ENCODE measurements at places on chromosomes 5 and 9.
A peak's percentile ranks its signal among the peaks of the same experiment; 100 is the strongest.

GRCh38 chr5:150485693-150486401 lies 22.1 kb upstream of the NDST1 start:
- DNase-seq: no peak

GRCh38 chr9:77843076-77843870 lies 188.3 kb downstream of the GNAQ start:
- no peak for DNase-seq

- DNase-seq: no peak
Observed at GRCh38 chr5:10519729-10520128, 44.1 kb upstream of the ANKRD33B start.

- DNase-seq: peak; percentile 40
Observed at GRCh38 chr9:33458444-33458843, 11.1 kb upstream of the AQP3 start.

DNA sequence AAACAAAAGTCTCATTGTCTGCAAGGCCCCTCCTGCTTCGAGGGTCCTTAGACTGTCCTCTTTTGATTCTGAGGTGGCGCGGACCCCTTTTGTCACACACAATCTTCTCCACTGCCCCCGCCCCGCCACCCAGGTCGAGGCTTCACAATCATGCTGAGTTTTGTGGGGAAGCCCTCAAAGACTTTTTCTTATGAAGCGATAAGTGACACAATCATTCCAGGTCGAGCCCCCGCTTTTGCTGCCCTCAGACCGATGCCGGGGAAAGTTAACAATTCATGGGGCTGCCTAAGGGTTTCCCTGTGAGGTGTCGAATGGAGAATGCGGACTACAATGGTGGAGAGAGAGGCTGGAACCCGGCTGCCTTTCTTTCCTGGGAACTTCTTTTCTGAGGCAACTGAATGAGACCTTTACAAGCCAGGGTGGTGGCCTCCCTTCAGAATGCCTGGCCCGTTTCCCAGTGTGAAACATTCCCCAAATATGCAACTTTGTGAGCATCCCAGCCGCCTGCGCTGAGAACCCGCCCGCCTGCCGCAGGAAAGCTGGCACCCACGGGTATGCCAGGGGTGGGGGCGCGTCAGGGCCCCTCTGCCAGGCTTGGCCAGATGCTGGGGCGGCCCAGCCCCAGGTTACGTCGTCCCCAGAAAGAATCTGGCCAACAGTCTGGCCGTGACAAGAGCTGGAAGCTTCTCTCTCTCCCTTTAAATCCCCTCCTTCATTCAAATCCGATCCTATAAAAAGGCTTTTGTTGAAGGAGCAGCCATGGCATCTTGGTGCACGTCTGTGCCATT lies 71.9 kb downstream of the MAP1B start:
- DNase-seq: no peak

DNA sequence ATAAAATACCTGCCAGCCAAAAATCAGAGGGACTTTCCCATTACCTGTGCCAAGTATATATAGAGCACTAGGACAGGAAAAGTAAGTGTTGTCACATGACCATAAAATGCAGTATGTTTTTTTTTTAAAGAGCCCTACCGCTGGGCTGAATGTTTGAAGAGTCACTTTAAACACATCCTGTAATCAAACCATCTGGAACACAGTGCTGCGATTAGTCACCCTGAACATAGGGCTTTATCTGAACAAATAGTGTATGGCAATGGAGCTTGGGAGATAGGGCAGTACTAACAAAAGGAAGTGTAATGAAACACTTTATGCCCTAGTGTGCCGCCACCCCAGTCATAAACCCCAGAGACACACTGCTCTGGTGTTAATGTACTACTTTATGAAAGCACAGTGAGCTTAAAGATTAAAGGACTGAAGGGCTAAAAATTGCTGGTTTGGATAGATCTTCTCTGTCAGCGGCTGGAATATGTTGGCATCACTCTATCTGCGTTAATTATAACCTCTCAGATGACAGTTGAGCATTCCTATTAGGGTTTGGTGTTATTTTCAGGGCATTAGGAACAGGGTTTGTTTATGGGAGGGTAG lies 90.4 kb downstream of the ZNF608 start:
- DNase-seq: no peak

DNA sequence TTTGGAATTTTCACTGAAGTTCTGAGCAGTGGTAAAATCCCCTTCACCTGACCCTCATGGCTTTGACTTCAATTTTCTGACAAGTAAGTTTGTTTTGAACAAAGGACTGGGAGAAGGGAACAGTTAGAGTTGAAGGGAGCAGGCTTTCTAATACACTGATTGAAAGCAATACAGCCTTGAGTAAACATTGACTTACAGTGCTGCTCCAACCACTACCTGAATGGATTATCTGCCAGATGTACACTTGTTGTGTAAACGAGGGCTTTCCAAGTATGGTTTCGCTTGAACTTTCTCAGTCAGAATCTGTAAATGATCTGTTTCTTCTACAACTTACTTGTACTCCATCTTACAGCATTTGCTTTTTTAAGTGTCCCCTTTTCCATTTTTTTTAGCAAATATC lies 1414.9 kb upstream of the NUDT12 start:
- no peak for DNase-seq

- no peak for DNase-seq
Observed at GRCh38 chr9:32431940-32432555, 47.6 kb downstream of the ACO1 start.

GRCh38 chr5:118553662-118554061 lies 434.7 kb downstream of the DTWD2 start:
- DNase-seq: no peak

- DNase-seq: no peak
Observed at GRCh38 chr9:89436963-89437625, 60.8 kb downstream of the SEMA4D start.

DNA sequence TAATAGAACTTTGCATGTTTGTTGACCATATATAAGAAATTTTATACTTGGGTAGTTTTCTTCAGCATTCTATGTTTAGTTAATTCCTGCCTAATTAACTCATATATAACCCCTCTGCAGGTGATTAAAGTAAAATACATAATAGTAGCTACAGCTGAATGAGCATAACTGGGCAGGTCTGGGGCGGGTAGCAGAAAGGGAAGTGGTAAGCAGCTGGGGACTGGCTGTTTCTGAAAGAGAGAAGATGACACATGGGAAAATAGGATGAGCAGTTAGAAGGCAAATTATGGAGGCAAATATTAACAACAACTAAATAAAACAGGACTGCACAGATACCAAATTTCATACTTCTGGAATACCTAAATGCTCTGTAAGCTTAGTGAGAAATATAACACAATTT lies 128.1 kb downstream of the CPLANE1 start:
- no peak for DNase-seq

- DNase-seq: no peak
Observed at GRCh38 chr5:166618526-166618925, 1672.9 kb upstream of the WWC1 start.

- DNase-seq: peak; percentile 4
Observed at GRCh38 chr5:56910210-56910965, 992 bp downstream of the SETD9 start.

GRCh38 chr5:78077369-78078068 lies 217.0 kb downstream of the AP3B1 start:
- no peak for DNase-seq

DNA sequence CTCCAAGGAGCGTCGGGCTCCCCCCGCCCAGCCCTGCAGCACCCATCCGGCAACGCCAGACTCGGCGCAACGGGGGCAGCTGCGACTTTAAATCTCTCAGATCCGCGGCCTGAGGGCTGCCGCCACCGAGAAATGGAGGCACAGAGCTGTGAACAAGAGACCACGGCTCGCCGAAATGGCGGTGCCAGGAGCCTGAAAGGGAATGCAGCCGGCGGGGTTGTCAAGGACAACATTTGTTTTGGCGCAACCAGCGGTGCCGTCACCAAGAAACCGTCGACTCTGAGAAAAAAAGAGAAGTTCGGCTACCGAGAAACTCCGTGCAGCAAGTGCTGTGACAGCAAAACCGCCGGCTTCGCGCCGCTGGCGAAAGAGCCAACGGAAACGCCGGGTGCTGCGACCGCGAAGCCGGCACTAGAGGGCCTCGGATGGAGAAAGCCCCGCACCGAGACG lies 2.1 kb upstream of the ANXA2R start:
- peak; percentile 71 for DNase-seq

GRCh38 chr5:78473751-78474150 lies 113.3 kb downstream of the SCAMP1 start:
- no peak for DNase-seq

GRCh38 chr9:107274953-107275422 lies 8.1 kb upstream of the RAD23B start:
- DNase-seq: no peak

- DNase-seq: no peak
Observed at GRCh38 chr9:86093788-86094555, 5.4 kb downstream of the GOLM1 start.

DNA sequence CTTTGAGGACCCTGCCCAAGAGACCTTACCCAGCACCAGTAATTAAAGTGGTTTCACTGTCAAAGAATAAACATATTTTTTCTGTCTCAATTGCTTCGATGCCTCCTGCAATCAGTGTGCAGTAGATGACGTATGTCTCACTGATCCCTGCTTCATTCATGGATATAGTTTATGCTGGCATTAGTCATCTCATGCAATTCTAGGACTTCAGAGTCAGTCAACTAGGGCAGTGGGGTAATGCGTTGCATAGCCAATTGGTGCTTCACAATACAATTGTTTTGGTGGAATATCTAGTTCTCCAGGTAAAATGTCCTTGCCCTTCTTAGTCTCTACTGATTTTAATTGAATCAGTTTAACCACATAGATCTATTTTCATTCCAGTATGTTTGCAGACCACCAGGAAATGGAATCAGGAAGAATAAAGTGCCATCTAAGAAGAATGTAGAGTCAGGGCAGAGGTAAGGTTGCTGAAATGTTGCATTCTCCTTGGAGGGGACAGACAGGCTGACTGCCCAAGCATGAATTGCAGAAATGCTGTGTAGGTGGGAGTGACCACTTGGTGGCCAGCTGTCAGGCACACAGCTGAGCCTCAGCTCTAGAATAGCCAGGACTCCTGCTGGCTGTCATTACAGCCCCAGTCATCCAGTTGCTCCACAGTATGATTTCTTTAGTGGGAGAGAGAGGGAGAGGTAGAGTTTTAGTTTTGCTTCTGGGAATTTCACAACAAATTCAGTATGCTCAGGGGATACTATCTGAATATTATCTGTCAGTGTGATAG lies 73.5 kb upstream of the MEGF10 start:
- no peak for DNase-seq

- no peak for DNase-seq
Observed at GRCh38 chr5:142946547-142947426, 176.6 kb downstream of the ARHGAP26 start.

DNA sequence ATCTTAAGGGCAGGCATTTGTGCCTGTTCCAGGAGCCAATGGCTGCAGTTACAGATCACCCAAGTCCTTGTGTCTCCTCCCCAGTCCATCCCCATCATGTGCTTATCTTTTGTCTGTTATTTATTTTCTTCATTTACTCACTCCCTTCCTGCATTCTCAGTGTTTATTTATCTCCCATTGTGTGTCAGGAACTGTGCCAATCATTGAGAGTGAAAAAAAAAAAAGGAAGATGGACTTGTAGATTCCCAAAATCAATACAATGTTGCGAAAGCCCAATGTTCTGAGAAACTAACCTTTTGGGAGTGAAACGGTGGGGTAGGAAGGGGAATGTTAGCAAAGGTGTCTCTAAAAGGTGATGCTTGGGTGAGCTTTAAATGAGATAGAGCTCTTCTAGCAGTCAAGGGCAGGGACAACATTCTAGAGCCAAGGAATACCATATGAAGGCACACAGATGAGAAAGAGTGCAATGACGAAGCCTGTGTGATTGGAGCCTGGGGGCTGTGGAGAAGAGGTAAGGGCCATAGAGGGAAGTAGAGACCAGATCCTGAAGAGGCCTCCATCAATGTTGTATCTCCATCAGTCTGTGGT lies 53.0 kb downstream of the CMYA5 start:
- no peak for DNase-seq

DNA sequence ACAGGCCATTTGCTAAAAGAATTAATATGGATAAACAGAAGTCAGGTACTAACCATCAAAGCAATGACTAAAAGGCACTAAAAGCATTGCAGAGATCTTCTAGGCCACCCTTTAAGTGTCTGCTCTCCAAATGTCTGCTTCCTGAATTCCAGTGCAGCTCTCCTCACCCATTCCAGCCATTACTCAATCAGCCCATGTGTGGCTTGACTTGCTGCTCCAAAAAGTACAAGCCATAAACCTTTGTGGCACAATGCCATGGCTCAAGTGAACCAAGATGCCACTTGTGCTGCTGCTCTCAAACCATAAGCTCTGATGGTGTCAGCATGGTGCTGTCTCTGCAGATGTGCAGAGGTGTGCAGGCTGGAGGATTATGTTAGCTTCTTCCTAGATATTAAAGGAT lies 290.2 kb upstream of the POU5F2 start:
- DNase-seq: no peak

DNA sequence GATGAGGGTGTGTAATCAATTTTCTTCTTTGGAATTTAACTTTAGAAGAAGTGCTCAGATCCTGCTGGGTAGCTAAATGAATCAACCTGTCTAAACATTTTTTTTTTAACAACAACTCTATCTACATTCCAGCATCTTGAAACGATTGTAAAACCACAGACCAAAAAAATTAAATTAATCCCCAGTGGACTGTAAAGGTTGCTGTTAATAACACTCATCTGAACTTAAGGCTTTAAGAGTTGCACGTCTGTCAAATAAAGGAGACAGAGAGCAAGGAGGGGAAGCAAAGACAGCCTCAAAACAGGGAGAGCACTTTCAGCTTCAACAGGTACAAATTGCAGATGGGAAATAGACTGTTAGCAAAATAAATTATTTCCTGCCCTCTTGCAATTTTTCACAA lies 548.5 kb downstream of the DTWD2 start:
- no peak for DNase-seq

GRCh38 chr9:23306731-23307130 lies 519.3 kb downstream of the ELAVL2 start:
- no peak for DNase-seq

- DNase-seq: peak; percentile 26
Observed at GRCh38 chr5:65760504-65761275, 38.7 kb downstream of the NLN start.

- no peak for DNase-seq
Observed at GRCh38 chr5:143195491-143195890, 208.0 kb downstream of the NR3C1 start.

GRCh38 chr5:33772380-33772897 lies 119.4 kb downstream of the ADAMTS12 start:
- no peak for DNase-seq

DNA sequence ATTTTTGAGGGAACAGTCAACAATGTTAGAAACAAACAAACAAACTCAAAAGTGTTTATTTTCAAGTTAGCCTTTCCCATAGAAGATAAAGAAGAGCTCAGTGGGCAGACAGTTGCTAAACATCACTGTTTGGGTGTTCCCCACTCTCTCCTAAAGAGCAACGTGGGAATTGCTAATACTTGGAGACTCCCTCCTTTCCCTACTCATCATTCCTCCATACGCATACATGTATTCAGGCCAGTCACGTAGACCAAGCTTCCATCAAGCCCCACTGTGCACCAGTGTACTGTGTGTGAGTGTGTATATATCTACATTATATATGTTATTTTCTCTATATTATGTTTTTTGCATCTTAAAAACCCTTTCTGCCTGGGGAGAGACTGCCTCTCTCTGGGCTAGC lies 115.0 kb upstream of the EGFLAM start:
- no peak for DNase-seq
